ENCODE measurements at places on chromosomes 11 and 22. TPM values are rescaled to one million over a fixed set of nuclear protein-coding genes. Genes with fewer than 3 reads are reported as not detected.
A peak's percentile ranks its signal among the peaks of the same experiment; 100 is the strongest.

GRCh38 chr11:65947133-65947532 is 1.9 kb downstream of the TSGA10IP start:
- no peak for DNase-seq
- H3K4me1 ChIP-seq = no peaks in the 10 kb centered on the region
- H3K27ac ChIP-seq = no peak overlapping the region
- no peak overlapping the region for H3K4me3 ChIP-seq

DNA sequence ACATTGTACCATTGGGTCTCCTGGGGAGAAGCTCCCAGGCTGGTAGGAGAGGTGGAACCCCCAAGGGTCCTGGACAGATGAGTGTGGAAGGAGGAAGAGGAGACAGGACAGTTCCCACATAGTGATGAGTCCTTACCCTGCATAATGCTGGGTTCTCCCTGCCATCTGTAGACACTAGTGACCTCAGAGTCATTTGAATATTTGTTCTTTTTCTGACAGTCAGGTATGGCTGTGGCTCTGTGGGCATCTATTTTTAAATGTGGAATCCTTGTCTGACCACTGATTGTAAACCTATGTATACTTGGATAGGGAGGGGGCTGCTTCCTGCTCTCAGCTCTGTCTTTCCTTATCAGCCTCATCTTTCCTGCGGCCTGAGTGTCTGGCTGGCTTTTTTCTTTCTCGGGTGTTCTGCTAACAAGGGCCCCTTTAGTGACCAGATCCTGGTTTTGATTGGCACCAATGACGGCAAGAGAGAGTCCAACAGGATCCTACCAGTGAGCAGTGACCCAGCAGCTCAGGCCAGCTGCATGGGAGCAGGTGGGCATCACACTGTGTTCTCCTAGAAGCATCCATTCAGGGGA is 2.6 kb upstream of the SLC5A1 start:
- H3K27ac ChIP-seq = no peak overlapping the region
- H3K27me3 ChIP-seq = peaks cover 32% of the 10 kb centered on the region
- no peaks in the 10 kb centered on the region for H3K36me3 ChIP-seq
- DNase-seq = no peak

DNA sequence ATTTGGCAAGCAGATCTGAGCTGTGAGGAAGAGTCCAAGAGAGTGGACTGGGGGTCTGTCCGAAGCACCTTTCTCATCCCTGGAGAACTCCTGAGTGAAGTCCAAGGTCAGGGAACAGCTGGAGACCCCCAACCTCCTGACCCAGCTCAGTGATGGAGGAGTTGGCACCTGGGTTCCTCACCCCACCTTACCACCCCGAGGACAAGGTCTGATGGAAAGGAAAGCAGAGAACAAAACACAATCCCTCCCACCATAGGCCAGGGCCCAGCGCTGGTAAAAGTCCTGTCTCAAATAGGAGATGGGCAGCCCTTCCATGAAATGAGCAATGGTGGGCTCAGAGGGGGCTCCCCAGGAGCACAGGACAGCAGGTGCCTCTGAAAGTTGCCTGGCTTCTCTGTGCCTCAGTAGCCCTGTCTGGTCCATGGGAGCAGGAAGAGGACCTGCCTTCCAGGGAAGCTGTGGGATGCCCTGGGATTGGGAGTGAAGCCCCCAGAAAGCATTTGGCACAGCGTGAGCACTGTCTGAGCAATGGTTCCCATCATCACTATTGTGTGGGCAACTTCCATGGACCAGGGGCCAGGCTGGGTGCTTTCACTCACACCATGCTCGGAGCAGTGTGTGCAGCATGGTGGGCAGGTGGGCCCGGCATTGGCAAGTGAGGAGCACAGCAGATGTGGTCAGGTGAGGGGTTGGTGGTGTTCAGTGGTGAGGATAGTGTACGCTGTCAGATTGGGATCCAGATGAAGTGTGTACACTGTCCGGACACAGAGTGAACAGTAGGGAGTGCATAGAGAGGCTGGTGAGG is 7.5 kb downstream of the TRIM29 start:
- H3K27ac ChIP-seq = no peak overlapping the region
- no peak for DNase-seq
- no peaks in the 10 kb centered on the region for H3K4me1 ChIP-seq
- H3K4me3 ChIP-seq = no peak overlapping the region
- H3K36me3 ChIP-seq = no peaks in the 10 kb centered on the region
- no peaks in the 10 kb centered on the region for H3K27me3 ChIP-seq

KCNJ5 gene
- 6.0 TPM for total RNA-seq

SEZ6L gene
- total RNA-seq = 0.27 TPM

CFAP300 gene
- 0.50 TPM for total RNA-seq

DNA sequence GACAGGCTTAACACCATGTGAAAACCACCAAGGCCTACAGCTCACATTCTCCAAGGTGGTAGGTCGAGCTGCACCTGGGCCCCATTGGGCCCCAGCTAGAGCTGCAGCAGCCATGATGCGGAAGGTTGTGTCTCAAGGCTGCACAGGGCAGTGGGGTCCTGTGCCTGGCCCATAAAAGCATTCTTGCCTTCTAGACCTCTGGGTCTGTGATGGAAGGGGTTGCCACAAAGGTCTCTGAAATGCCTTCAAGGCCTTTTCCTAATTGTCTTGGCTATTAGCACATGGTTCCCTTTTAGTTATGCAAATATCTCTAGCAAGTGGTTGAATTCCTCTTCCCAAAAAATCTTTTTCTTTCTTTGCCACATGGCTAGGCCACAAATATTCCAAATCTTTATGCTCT is 52.5 kb upstream of the C11orf58 start:
- no peak for DNase-seq
- no peaks in the 10 kb centered on the region for H3K27me3 ChIP-seq
- H3K27ac ChIP-seq = no peak overlapping the region

- no peaks in the 10 kb centered on the region for H3K4me1 ChIP-seq
- no peaks in the 10 kb centered on the region for H3K27me3 ChIP-seq
- H3K27ac ChIP-seq = no peak overlapping the region
- DNase-seq = no peak
- no peak overlapping the region for H3K4me3 ChIP-seq
Observed at GRCh38 chr11:59641156-59641555, 25.6 kb upstream of the OSBP start.

ZP1 gene
- total RNA-seq = not detected

DNA sequence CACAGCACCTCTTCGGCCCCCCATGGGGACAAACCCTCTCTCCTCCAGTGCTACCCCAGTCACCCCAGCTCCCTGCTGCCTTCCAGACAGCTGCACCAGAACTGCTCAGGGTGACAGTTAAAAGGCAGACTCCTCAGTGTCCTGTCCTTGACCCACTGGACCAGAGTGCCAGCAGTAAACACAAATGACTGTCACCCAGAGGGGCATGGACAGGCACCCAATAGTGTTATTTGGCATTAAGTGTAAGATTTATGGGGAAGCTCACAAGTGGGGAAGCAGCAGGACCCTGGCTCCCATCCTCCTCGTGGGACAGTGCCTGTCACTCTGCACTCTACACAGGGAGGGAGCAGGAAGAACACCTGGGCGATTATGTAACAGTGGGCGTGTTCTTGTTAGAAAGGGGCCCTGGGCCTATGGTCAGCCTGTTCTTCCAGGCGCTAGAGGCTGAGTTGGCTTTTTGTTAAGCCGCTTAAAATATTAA is 5.0 kb downstream of the RPS19BP1 start:
- H3K4me3 ChIP-seq = no peak overlapping the region
- H3K27me3 ChIP-seq = no peaks in the 10 kb centered on the region
- no peak overlapping the region for H3K27ac ChIP-seq
- H3K36me3 ChIP-seq = peaks cover 65% of the 10 kb centered on the region

OR2AG1 gene
- not detected for total RNA-seq

DEFB131B gene
- not detected for total RNA-seq

GRCh38 chr22:50039669-50040443 is 18.2 kb downstream of the TTLL8 start:
- no peaks in the 10 kb centered on the region for H3K27me3 ChIP-seq
- no peaks in the 10 kb centered on the region for H3K4me1 ChIP-seq
- H3K36me3 ChIP-seq = no peaks in the 10 kb centered on the region

GRCh38 chr11:665704-666281 is 28.7 kb downstream of the DRD4 start:
- no peaks in the 10 kb centered on the region for H3K36me3 ChIP-seq
- H3K27ac ChIP-seq = peak overlapping the region; percentile 41
- no peak overlapping the region for H3K4me3 ChIP-seq
- DNase-seq = no peak

ASCL2 gene
- total RNA-seq = not detected

DNA sequence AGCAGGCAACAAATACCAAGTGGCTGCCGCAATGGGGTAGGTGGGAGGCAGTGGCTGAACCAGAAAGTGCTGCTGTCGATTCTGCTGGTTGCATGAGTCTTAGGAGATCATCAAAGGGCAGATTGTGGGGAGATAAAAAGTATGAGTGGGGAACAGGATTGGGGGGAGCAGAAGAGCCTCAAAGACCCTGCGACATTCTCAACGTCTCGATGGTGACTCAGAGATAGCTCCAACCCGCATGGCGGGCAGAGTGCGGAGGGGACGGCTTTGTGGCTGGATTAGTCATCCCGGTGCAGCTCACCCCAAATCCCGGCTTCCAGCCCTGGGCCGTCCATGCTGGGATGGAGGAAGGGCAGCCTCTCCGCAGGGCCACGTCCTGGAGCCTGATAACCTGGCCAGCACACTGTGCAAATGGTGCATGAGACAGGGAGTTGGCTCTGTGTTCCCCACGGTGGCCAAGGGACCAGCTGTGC is 11.6 kb upstream of the RTN4R start:
- no peak for DNase-seq
- no peak overlapping the region for H3K27ac ChIP-seq
- no peak overlapping the region for H3K4me3 ChIP-seq

SHANK2 gene
- 0.50 TPM for total RNA-seq

GRCh38 chr11:31968461-31969358 is 122.2 kb upstream of the RCN1 start:
- H3K27ac ChIP-seq = no peak overlapping the region
- peaks cover 4% of the 10 kb centered on the region for H3K27me3 ChIP-seq
- H3K36me3 ChIP-seq = no peaks in the 10 kb centered on the region
- no peaks in the 10 kb centered on the region for H3K4me1 ChIP-seq
- no peak overlapping the region for H3K4me3 ChIP-seq
- DNase-seq = peak; percentile 38

KCNQ1 gene
- total RNA-seq = 18.6 TPM

CRYBB3 gene
- total RNA-seq = not detected

- no peak overlapping the region for H3K4me3 ChIP-seq
- no peaks in the 10 kb centered on the region for H3K27me3 ChIP-seq
- peaks cover 35% of the 10 kb centered on the region for H3K4me1 ChIP-seq
- no peak for DNase-seq
Observed at GRCh38 chr11:11348303-11348702, 4.7 kb downstream of the CSNK2A3 start.

MMP12 gene
- total RNA-seq = not detected

CADM1 gene
- total RNA-seq = 79.8 TPM

MUC15 gene
- not detected for total RNA-seq

DNA sequence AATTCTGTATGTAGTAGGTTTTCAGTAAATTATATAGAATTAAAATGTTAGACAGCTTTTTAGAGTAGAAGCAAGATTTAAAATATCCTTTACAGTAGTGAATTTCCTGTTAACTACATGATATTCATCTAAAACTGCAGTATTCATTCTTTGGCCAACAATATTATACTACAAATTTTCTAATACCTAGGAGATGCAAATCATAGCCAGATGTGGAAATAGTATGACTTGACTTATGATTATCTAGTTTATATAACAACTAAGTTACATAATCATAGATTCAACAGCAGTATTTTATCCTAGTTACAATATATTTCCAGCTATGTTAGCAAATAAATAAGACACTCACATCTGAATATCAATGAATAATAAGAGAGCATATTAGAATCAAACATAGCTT is 163.2 kb downstream of the MSANTD4 start:
- no peaks in the 10 kb centered on the region for H3K27me3 ChIP-seq
- H3K27ac ChIP-seq = no peak overlapping the region
- H3K36me3 ChIP-seq = no peaks in the 10 kb centered on the region
- no peaks in the 10 kb centered on the region for H3K4me1 ChIP-seq

DNA sequence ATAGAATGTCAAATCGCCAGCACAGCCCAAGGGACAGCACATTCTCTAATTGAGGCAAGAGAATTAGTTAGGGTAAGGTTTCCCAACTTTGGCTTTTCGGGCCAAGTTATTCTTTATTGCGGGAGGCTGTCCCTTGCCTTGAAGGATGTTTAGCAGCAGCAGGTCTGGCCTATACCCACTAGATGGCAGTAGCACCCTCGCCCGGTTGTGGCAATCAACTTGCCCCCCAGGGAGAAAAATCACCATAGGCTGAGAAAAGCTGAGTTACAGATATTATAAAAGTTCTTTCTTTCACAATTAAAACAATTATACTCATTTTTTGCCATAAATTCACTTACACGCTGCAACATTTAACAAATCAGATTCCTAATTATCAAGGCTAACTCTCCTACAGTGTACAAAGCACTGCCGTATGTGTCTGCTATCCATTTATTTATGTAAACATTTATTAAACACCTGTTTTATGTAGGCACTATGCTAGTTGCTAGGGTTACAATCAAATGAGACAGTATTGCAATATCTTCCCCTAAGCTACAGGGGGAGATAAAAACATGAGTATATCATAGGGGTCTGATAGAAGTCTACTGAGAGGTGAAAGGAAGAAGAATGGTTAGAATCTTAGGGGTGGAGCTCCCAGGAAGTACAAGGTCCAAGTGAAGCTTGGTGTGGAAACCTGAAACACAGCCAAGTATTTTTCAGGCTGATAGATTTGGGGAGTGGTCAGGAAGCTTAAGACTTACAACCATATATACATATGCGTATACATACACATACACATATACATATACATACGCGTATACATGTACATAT is 452.3 kb downstream of the RAB38 start:
- no peak overlapping the region for H3K4me3 ChIP-seq
- no peak overlapping the region for H3K27ac ChIP-seq
- H3K27me3 ChIP-seq = no peaks in the 10 kb centered on the region
- H3K36me3 ChIP-seq = no peaks in the 10 kb centered on the region
- no peaks in the 10 kb centered on the region for H3K4me1 ChIP-seq
- no peak for DNase-seq

GRCh38 chr11:88246696-88247095 is 71.5 kb upstream of the RAB38 start:
- no peak for DNase-seq
- H3K27ac ChIP-seq = no peak overlapping the region
- no peaks in the 10 kb centered on the region for H3K4me1 ChIP-seq
- H3K36me3 ChIP-seq = no peaks in the 10 kb centered on the region
- H3K27me3 ChIP-seq = no peaks in the 10 kb centered on the region
- no peak overlapping the region for H3K4me3 ChIP-seq

PELI3 gene
- total RNA-seq = 8.1 TPM

RNH1 gene
- 223 TPM for total RNA-seq

DNA sequence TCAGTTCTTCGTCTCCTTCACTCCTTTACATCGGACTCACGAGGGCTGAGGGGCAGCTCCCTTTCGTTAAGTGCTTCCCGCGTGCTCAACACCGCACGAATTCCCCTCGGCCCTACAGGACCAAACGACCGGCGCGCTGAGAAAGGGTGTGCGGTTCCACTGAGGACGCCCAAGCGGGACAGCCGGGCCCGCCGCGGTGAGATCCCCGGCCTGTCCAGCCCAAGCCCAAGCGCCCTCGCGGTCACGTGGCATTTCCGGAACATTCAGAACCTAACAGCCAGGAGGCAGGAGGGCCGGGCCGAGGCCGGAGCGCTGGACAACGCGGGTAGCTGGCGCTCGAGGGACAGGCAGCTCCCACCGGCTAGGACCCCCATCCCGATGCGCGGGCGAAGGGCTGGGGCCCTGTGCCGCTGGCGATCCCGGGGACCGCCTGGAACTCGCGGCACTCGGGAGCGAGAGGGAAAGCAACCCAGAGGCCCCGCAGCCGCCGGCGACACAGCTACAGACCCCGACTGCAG is 737 bp upstream of the STIP1 start:
- peaks cover 36% of the 10 kb centered on the region for H3K4me1 ChIP-seq
- H3K4me3 ChIP-seq = peak overlapping the region; percentile 75
- peak; percentile 93 for DNase-seq
- peak overlapping the region; percentile 99 for H3K27ac ChIP-seq

RAB36 gene
- total RNA-seq = 0.25 TPM

SYCE3 gene
- total RNA-seq = not detected

Measured in heart left ventricle (tissue), 16 donors.